ENCODE measurements at places on chromosomes 7 and 10.
A peak's percentile ranks its signal among the peaks of the same experiment; 100 is the strongest.

DNA sequence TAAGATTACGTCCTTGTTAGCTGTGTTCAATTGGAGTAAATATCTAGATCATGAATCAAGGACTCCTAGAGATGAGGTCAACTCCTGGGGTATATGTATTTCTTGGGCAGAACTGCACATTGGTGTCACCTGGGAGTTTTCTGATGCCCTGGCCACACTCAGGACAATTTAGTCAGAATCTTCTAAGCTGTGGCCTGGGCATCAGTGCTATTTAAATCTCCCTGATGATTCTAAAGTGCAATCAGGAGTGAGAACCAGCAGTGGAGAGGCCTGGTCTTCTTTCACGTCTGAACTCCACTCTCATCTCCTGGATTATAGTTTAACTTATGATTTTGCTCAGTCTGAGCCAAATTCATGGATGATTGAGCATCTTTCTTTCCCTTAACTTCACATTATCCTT, 218.0 kb downstream of the BMPER start:
- no peak overlapping the region for H3K27ac ChIP-seq
- H3K4me1 ChIP-seq = peaks cover 7% of the 10 kb centered on the region
- H3K4me3 ChIP-seq = no peak overlapping the region
- no peak for DNase-seq
- no peaks in the 10 kb centered on the region for H3K27me3 ChIP-seq
- H3K36me3 ChIP-seq = peaks cover 21% of the 10 kb centered on the region

GRCh38 chr10:103739039-103739764, 116.2 kb downstream of the SH3PXD2A start:
- no peak overlapping the region for H3K4me3 ChIP-seq
- H3K27ac ChIP-seq = no peak overlapping the region
- peaks cover 19% of the 10 kb centered on the region for H3K4me1 ChIP-seq
- H3K27me3 ChIP-seq = no peaks in the 10 kb centered on the region
- no peaks in the 10 kb centered on the region for H3K36me3 ChIP-seq

GRCh38 chr10:123501148-123501547, 165.0 kb upstream of the GPR26 start:
- H3K4me3 ChIP-seq = no peak overlapping the region
- peaks cover 3% of the 10 kb centered on the region for H3K27me3 ChIP-seq
- H3K36me3 ChIP-seq = no peaks in the 10 kb centered on the region
- no peak for DNase-seq

GRCh38 chr10:66209025-66209424, 716.8 kb upstream of the LRRTM3 start:
- H3K27ac ChIP-seq = no peak overlapping the region
- H3K36me3 ChIP-seq = no peaks in the 10 kb centered on the region
- no peak overlapping the region for H3K4me3 ChIP-seq

- no peaks in the 10 kb centered on the region for H3K27me3 ChIP-seq
- H3K27ac ChIP-seq = no peak overlapping the region
- no peaks in the 10 kb centered on the region for H3K4me1 ChIP-seq
- no peak overlapping the region for H3K4me3 ChIP-seq
Observed at GRCh38 chr10:47353351-47353750, 5.2 kb downstream of the RBP3 start.

DNA sequence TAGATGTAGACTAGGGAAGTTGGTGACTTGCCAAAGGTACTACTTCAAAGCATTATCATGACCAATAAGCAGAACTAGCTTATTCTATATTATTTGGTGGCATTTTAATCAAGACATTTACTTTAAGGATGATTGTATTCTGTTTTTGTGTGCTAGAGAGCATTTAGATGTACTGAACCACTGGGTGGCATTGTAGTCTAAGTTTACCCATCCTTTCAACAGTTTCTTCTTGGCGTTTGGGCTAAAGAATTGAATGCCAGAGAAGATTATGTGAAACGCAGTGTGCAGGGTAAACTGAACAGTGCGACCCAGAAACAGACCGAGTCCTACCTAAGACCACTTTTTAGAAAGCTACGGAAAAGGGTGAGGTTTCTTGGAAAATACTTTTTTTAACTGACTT, 26.8 kb downstream of the PRPF18 start:
- no peaks in the 10 kb centered on the region for H3K27me3 ChIP-seq
- H3K27ac ChIP-seq = no peak overlapping the region
- peaks cover 34% of the 10 kb centered on the region for H3K4me1 ChIP-seq
- DNase-seq = no peak
- H3K4me3 ChIP-seq = no peak overlapping the region

GRCh38 chr7:130147710-130148325, 57.4 kb downstream of the TMEM209 start:
- no peak overlapping the region for H3K4me3 ChIP-seq
- peaks cover 14% of the 10 kb centered on the region for H3K4me1 ChIP-seq
- no peak overlapping the region for H3K27ac ChIP-seq
- H3K36me3 ChIP-seq = no peaks in the 10 kb centered on the region
- DNase-seq = no peak

DNA sequence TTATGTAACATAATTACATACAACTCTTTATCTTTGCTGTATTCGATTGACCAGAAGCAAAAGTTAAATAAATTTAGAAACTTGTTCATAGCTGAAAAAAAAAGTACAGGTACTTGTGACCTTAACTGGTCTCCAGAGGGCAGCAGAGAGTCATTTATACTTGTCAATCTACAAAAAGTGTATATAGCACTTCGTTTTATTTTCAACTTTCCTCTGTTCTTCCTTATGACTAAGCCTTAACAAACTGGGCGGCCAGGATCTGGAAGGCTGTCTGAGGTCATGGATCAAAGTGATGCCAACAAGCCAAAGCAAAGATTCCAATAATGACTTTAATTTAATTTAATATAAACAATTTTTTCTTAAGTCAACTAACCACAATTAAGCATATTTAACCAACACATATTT, 29.8 kb downstream of the C10orf67 start:
- no peaks in the 10 kb centered on the region for H3K4me1 ChIP-seq
- no peak overlapping the region for H3K4me3 ChIP-seq
- DNase-seq = no peak
- no peaks in the 10 kb centered on the region for H3K27me3 ChIP-seq
- H3K36me3 ChIP-seq = no peaks in the 10 kb centered on the region

DNA sequence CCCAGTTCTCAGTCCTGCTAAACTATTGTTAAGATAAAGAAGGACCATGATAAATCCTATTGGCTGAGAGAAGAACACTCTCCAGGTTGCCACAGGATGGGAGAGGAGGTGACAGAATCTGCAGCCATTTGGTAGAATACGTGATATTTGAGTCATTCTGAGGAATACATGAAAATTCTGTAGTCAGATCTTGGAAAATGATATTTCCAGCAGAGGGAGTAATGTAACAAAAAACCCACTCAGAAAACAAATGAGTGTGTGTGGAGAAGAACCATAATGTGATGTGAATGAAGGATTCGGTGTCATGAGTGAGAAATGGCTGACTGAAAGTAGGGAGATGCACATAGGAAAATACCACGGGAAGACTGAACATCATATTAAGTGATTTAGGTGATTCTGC, 128.5 kb upstream of the PFKP start:
- H3K36me3 ChIP-seq = no peaks in the 10 kb centered on the region
- no peak overlapping the region for H3K4me3 ChIP-seq
- H3K27ac ChIP-seq = no peak overlapping the region
- no peak for DNase-seq

DNA sequence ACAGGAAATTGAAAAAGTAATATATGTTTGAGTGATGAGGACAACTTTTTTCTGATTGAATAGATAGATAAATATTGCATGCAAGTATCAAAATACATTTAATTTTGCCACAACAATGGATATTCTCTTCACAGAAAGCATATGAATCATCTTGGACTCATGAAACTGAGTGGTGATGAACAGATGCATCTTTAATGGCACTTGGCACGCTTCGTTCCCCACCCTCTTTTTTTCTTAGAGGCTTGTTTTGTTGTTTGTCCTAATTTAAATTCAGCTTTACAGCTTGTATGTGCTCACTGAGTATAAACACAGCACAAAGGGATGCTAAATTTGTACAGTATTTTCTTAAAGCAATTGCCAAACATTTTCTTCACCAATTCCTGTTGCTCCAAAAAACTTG, 145.0 kb upstream of the YAE1 start:
- no peak overlapping the region for H3K27ac ChIP-seq
- peaks cover 13% of the 10 kb centered on the region for H3K4me1 ChIP-seq
- DNase-seq = no peak
- H3K27me3 ChIP-seq = no peaks in the 10 kb centered on the region
- H3K4me3 ChIP-seq = no peak overlapping the region

GRCh38 chr7:12623885-12624498, 53.5 kb downstream of the SCIN start:
- peaks cover 5% of the 10 kb centered on the region for H3K4me1 ChIP-seq
- H3K4me3 ChIP-seq = no peak overlapping the region
- no peaks in the 10 kb centered on the region for H3K27me3 ChIP-seq

DNA sequence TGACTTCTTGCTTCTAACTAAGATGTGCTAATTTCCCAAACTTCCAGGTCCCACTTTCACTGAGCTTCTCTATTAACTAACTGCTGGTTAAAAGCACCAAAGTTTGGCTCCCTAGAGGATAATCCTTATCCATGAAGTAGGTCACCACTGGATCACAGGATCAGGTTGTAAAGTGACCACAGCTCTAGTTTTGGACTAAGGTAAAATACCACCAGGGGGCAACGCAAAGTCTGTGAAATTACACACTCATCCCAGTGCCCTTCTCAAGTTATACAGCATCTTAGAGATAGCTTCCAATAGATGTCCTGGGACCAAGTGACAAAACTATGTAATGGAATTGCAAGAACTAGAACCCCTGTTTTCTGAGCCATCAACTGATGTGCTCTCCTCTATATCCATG, 116.4 kb upstream of the ASAH2 start:
- no peaks in the 10 kb centered on the region for H3K27me3 ChIP-seq
- H3K4me3 ChIP-seq = no peak overlapping the region
- H3K4me1 ChIP-seq = peaks cover 11% of the 10 kb centered on the region
- no peak for DNase-seq

- peaks cover 7% of the 10 kb centered on the region for H3K4me1 ChIP-seq
- no peak for DNase-seq
- H3K36me3 ChIP-seq = no peaks in the 10 kb centered on the region
- no peak overlapping the region for H3K4me3 ChIP-seq
- H3K27ac ChIP-seq = no peak overlapping the region
Observed at GRCh38 chr10:22758867-22759266, 44.5 kb upstream of the PIP4K2A start.

DNA sequence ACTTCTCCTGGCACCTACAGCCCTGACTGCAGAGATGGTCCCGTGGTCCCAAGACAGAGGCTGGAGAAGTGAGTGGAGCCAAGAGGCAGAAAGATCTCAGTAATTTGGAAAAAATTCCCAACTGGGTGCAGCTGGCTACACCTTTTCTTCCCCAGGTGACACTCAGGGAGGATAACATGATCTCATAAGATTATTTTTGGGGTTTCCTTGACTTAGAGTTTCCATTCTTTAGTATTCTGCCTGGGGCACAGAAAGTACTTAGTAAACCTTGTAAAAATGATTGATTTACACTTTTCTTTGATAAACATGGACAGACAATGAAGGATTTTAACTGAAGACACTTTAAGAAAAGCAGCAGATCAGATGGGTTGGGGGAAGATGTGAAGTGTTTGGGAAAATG, 38.6 kb downstream of the HECW1 start:
- H3K36me3 ChIP-seq = peaks cover 4% of the 10 kb centered on the region
- no peak overlapping the region for H3K27ac ChIP-seq
- peaks cover 21% of the 10 kb centered on the region for H3K4me1 ChIP-seq
- no peaks in the 10 kb centered on the region for H3K27me3 ChIP-seq

- H3K27me3 ChIP-seq = no peaks in the 10 kb centered on the region
- peaks cover 34% of the 10 kb centered on the region for H3K4me1 ChIP-seq
- H3K27ac ChIP-seq = peak overlapping the region; percentile 50
- H3K4me3 ChIP-seq = no peak overlapping the region
- DNase-seq = no peak
Observed at GRCh38 chr10:13740461-13740860, 153.7 kb downstream of the PRPF18 start.

DNA sequence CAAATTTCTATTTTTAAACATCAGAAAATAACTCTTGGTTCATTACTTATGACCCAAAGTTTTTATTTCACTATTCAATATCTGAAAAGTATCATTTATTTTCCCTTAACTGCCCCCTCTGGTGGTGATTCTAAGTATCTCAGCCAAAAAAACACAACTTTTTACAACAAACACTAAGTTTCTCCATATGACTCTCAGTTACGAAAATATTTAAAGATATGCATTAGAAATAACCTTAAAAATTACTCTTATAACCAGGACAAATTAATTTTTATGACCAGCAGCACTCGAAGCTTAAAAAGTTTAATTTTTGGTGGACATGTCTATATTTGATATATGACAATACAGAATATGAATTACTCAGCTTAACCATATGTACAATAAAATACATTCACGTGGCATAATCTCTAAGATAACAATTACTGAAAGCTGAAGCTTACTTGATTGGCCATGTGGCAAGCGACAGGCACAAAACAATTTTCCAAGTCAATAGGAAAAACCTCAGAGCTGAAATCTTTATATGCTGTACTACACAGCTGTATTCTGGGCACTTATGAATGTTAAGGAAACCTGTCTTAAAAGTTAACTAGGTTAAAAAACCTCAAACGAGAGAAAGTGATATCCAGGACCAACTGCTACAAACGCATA, 2.3 kb downstream of the HNRNPA2B1 start:
- H3K4me1 ChIP-seq = peaks cover 41% of the 10 kb centered on the region
- H3K27ac ChIP-seq = peak overlapping the region; percentile 100
- H3K36me3 ChIP-seq = peaks cover 73% of the 10 kb centered on the region

DNA sequence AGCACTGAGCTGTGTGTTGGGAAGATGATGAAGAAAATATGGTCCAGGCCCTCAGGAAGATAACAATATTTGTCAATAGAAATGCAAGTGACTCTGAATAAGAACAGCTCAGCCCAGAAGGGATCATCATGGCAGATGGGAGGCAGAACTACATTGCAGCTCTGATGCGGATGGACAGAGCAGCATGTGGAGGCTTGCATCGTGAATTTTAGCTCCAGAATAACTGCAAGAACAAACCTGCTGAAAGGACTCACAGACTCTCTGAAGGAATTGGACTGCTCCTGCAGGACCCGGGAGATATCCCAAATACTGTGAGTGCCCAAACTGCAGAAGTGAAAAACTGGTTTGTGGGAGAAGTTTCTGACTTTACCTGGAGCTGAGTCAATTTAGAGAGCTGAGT, 80.6 kb upstream of the LAMB4 start:
- H3K27me3 ChIP-seq = no peaks in the 10 kb centered on the region
- no peak overlapping the region for H3K27ac ChIP-seq

DNA sequence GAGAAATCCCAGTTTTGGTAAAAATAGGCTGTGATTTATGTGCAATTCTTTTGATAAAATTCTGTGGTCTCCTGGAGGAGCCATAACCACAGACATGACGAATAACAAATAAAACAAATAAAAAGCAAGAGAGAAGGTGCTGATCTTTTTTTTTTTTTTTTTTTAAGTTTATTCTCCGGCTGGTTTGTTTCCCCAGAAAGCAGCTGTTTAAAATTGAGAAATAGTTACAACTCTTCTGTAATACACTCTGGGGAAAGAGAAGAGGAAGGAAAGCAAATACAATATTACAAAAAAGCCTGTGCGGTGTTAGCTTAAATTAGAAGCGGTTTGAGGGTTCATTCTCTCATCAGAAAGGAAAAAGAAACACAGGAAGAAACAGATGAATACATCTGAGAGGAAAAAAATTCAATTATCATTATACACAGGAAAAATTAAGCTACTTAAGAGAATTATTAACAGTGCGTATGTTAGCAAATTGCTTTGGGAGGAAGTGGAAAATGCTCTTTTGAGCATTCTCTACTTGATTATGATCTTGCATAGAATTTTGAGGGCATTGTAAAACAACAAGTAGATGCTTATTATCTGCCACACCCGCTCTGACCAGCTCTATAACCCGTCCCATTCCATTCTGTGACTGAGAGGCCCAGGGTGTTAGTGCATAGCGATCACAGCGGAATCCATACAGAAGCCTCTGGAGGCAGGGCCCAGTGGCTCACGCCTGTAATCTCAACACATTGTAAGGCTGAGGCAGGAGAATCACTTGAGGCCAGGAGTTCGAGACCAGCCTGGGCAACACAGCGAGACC, 40.6 kb upstream of the WAC start:
- no peaks in the 10 kb centered on the region for H3K36me3 ChIP-seq
- no peak overlapping the region for H3K4me3 ChIP-seq
- no peaks in the 10 kb centered on the region for H3K4me1 ChIP-seq
- H3K27ac ChIP-seq = no peak overlapping the region
